ELR (cell line): ENCODE measurements at places on chromosomes 2 and 18.

DNA sequence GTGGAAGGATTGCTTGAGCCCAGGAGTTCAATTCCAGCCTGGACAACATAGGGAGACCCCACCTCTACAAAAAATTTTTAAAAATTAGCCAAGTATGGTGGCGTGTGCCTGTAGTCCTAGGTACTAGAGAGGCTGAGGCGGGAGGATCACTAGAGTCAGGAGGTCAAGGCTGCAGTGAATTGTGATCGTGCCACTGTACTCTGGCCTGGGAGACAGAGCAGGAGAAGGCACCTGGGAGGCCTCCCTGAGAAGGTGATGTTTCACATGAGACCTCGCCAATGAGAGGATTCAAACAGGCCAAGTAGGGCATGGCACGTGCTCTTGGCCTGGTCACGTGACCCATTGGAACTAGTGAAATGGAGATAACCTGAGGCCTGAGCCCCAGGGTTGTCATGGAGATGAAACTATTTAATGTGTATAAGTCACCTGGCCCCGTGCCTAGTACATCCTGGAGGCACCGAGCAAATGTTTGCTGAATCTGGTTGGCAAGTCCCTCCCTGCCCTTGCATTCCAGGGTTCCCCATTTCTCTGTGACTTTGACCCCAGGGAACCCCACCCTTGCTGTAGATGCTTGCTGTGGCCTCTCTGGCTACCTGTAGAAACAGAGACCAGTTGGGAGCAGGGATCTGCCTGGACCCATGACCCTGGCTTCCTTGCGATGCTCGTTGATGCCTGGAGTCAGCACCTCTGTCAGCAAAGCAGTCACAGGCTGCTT is 26.1 kb upstream of the ROCK2 start:
- peak; percentile 17 for DNase-seq

GRCh38 chr2:203971251-203971650 is 34.7 kb downstream of the ICOS start:
- no peak for DNase-seq

DNA sequence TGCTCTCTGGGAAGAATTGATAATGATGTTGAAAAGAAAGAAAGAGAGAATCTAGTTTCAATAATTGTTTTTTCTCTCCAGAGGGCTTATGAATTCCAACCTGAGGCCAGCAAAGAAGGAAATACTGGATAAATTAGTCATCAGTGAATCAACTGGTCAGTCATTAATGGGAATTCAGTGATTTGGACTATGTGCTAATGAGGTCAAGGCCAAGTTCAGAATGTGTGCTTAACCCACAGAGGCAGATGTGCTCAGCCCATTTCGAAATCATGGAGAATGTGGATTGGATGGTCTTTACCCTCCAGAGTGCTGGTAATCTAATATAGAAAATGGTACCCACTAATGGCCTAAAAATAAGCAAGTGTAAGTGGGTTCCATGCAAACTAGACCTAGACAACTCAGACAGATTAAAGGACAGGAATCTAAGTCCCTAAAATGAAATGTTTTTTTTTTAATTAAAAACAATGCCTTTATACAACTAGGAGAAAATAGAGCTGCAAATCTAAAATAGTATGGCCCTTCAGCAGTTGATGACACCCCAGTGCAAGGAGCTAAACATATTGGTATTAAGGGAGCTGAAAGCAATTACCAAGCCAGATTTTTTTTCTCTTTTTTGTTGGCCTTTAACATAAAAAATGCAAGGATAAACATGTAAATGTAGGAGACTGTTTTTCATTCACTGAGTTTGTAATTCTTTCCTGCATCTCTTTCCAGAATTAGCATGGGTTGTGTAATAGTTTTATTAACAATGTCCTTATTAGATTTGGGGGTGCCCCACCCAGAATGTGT is 296.9 kb downstream of the SATB2 start:
- DNase-seq: peak; percentile 91

- peak; percentile 34 for DNase-seq
These were observed 3.4 kb downstream of the NAGK start for GRCh38 chr2:71071681-71072398.

DNA sequence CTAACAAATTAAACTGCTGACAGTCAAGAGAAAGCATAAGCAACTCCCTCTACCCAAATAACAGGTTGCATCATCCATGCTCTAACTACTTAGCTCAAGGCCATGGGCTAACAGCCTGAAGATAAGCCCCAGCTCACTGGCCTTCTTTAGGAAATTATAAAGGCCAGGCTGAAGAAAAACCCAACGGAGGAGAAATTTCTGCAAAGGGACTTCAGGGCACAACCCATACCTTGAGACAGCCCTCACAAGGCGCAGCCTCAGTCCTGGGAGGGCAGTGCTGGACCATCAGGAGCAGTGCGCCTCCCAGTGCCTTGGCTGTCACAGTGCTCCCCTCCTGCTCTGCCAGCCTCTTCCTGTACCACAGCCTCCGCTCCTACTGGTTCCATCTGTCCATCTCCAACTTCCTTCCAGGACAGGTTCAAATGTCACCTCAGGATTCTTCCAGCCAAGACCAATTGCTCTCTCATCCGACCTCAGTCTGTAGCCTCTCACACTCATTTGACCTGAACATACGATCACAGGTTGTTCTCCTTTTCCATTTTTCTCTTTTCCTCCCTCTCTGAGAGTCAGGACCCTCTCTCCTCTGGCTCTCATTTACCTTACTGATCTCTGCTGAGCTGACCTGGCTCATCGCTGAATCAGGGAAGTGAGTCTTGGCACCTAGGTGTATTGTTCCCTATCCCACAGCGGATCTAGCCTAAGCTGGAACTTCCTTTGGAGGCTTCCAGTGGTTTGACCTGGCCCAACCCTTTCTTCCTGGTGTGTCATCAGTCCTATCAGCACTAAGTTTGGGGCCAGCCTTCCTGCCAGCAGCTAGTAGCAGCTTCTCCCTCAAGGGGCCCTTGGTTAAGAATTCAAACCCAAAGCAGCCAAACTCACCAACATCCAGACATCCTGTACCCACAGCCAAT is 1.9 kb downstream of the MCFD2 start:
- peak; percentile 89 for DNase-seq

DNA sequence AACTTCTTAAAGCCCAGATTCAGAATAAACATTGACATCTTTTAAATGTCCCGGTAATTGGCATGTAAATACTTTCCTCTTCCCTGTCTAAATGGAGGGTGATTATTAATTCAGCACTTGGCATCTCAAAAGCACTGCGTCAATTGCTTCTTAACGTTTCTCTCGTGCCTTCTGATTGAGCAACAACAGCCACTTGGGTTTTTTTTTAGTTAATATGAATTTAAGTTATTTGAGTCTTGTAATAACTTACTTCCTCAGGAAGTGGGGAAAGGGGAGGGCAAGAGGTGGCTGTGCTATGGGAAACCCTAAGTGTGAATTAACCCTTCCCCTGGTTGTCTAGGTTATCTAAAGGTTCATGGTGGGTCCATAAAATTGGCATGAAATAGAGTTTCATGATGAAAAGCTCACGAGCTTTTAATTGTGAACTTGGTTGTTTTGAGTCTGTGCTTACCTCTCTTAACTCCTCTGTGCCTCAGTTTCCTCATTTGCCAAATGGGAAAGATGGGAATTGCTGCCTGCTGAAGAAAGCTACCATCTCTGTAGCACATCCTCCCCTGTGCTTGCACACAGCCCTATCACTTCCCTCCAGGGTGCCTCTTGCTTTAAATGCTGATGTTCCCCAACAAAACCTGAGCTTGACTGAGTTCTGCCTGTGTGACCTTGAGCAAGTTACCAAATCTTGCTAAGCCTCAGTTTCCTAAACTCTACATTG is 126.3 kb upstream of the BCL2L11 start:
- DNase-seq: no peak

DNA sequence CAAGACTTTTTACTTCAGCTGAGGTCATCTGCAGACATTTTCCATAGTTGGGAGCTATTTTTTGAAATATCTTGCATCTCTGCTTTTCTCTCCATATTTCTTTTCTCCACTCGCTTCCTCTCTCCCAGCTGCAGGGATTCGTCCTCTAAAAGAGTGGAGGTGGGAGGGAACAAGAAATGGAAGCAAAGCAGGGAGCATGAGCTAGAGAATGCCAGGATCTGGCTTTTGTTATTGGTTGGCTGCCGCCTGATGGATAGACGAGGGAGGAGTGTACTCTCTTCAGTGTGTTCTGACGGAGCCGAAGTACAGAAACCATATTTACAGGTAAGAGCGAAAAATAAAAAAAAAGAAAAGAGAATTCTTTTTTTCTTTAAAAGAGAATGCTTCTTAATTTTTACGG is at the start of gene CSRNP3:
TSS of gene CSRNP3 (plus strand) at position 282 of the 400 bp plus-strand sequence. CDS start 125,368 bp downstream, outside the sequence.
- peak; percentile 82 for DNase-seq

DNA sequence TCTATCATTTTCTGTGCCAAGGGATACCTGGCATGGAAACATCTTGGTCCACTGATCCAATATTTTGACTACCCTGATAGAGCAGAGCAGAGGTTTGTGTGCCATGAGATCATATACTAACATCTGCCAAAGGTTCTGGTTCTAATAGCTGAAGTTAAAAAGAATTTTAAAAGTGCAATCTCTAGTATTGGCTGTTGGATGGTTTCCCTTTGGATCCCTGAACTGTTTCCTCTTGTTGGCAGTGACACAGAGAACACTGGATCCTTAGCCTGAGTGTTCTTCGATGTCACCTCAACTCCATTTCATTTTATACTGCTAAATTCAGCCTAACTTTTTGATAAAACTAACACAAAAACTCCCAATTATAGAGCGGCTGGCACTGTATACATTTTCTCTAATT is 169.3 kb upstream of the FBXO11 start:
- DNase-seq: no peak

- peak; percentile 34 for DNase-seq
These were observed 6.5 kb downstream of the MFSD2B start for GRCh38 chr2:24016376-24016761.

- no peak for DNase-seq
These were observed 31.6 kb upstream of the AFF3 start for GRCh38 chr2:100174026-100174431.

DNA sequence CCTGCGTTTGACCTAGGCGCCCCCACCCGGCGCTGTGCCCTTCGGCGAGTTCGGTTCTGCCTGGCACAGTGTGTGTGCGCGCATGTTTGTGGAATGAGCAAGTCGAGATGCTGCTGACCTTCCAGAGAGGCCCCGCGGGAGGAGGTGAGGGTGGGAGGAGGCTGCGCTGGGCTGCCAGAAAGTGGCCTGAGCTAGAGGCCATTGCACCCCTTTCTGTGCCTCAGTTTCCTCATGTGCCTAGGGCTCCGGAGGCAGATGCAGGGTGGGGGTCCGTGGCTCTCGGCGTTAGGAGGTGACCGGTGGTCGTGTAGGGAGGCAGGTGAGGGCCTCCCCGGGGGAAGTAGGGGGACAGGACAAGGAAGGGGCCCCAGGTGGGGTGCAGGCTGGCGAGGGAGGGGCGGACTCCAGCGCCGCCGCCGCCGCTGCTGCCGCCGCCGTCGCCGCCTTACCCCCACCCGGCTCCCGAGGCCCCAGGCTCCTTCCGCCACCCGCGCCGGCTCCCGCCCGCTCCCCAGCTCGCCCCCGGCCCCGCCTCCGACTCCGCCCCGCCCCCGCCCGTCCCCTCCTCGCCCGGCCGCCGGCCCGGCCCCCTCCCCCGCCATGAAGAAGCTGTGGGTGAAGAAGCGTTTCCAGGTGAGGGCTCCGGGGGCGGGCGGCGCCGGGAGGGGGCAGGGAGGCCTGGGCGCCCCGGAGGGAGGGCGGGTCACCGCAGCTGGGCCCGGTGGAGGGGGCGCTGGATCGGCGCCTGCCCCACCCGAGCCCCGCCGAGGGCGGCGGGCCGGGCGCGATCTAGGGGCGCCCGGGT is 7.0 kb downstream of the SPEG start:
- DNase-seq: peak; percentile 76

GRCh38 chr2:67974559-67975430 is 88.0 kb downstream of the C1D start:
- DNase-seq: no peak

DNA sequence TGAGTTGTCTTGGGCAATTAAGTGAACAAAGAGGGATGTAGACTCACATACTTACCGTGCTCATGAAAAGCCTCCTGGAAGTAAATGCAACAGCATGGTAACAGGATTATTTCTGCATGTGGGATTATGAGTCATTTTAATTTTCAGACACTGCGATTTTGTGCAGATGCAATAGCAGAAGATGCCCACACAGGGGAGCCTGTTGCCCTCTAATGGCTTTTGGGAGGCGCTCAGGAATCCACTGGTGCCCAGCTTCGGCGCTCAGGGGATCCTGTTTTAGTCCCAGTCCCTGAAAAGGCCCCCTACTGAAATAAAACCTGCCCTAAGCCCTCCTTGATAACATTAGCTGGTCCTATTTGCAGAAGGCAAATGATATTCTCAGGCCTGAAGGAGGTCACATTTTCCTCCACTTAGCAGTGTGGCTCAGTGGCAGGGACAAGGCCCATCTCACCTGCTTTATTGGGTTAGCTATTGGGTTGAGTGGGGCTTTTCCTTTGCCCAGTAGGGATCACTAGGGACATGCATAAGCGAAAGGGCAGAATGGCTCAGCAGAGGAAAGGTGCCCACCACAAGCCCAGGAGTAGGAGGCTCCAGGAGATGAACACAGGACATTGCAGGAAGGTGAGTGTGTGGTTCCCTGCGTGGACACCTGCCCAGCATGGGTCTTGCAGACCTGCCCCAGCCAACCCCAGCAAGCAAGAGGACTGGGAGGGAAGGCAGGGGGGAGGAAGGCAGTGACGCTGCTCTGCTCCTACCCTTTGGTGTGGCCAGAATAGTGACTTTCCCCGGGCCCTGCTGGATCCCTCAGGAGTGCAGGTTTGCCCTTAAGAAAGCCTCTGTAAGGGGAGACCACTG is 26.5 kb upstream of the KCNS3 start:
- DNase-seq: peak; percentile 71

- no peak for DNase-seq
These were observed 137.0 kb upstream of the HS6ST1 start for GRCh38 chr2:128455721-128456050.

GRCh38 chr2:114170070-114170469 is 272.4 kb upstream of the DPP10 start:
- peak; percentile 6 for DNase-seq

DNA sequence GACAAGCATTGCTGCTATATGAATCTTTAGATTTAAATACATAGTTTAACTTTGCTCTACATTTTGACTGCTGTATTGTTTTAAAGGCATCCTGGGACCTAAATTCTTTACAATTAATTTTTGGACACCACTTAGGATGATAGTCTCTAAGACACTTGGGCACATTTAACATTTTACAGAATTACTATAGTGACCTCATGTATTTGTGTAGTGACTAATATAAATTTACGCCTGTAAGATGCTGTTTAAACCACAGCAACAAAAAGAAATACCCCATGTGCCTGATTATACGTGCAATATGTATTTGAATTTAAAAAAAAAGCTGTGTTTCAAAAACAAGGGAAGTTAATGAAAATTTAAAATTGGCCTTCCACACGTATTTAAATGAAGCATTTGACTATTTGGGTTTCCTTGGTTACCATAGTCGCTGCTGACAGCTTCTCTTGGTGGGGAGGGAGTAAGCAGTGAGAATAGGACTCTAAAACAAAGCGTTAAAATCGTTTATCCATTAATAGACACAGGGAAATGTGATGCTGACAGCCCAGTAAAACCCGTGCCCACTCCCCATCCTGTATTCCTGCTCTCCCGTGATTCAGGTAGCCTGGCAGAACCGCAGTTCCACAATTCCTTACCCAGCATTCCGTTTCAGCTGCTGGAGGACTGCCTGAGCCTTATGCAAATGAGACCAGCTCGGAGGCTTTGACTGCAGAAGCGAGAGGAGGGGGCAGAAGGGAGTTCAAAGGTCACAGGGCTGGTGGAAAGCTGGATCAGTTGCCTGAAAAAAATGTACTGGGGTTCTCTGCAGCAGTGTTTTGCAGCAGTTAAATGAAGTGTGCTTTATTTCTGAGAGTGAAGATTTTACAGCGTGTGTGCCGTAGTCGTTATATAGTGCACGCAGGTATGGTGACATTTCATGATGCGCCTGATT is 104.3 kb downstream of the CSRNP3 start:
- no peak for DNase-seq

- no peak for DNase-seq
These were observed 844.6 kb upstream of the ID2 start for GRCh38 chr2:7837237-7837760.
